Inflammatory macrophage treated with lipopolysaccharide for 4 hours (primary cell): ENCODE measurements at places on chromosomes 1 and 21.

GRCh38 chr1:115199416-115200132, 110.3 kb upstream of the TSPAN2 start:
- DNase-seq: no peak

DNA sequence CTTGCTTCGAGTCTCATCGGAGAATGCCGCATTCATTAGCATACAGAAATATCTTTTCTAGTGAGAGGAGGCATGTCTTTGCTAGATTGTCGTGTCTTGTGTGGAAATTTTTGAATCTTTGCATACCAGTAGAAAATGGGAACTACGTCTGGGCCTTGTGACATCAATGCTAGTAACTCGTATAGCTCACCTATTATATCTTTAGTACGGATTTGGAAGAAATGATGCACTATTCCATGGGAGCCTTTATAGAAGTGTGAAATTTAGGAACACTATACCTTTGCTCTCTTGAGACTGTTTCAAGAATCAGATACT, 835 bp downstream of the UHMK1 start:
- DNase-seq: peak; percentile 62

DNA sequence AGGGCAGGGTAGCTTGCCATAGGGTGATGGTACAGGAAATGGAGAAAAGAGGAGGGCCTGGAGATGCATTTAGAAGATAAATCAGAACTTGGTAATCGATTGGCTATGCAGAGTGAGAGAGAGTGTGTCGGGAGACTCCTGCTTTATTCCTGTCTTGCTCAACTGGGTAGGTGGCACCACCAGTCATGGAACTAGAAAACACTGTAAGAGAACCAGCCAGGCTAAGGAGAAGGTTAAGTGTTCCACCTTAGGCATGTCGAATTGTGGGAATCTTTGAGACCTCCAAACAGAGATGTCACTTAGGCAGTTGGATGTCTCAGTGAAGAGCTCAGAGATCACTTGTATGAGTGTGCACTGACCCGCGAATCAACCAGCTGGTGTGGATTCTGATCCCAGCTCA, 28.7 kb upstream of the RD3 start:
- DNase-seq: no peak

- no peak for DNase-seq
Measured at GRCh38 chr21:29875036-29875716, 64.6 kb downstream of the GRIK1 start.

GRCh38 chr1:203990118-203990517, 82.8 kb upstream of the SOX13 start:
- DNase-seq: no peak

DNA sequence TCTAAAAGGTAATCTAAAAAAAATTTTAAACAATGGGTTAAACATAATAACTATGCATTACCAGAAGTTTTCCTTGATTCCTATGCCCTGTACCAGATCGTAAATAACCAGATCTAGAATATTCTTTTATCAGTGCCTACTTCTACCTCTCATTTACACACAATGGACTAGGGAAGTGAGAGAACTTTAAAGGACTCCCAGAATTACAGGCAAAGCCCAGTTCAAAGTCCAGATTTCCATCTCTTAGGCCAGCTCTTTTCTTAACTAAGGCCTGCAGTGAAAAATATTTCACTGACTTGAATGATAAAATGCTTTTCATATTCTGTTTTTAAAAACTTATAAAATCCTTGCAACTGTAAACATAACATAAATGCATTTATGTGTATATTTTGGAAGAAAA, 32.6 kb downstream of the ESRRG start:
- DNase-seq: no peak

DNA sequence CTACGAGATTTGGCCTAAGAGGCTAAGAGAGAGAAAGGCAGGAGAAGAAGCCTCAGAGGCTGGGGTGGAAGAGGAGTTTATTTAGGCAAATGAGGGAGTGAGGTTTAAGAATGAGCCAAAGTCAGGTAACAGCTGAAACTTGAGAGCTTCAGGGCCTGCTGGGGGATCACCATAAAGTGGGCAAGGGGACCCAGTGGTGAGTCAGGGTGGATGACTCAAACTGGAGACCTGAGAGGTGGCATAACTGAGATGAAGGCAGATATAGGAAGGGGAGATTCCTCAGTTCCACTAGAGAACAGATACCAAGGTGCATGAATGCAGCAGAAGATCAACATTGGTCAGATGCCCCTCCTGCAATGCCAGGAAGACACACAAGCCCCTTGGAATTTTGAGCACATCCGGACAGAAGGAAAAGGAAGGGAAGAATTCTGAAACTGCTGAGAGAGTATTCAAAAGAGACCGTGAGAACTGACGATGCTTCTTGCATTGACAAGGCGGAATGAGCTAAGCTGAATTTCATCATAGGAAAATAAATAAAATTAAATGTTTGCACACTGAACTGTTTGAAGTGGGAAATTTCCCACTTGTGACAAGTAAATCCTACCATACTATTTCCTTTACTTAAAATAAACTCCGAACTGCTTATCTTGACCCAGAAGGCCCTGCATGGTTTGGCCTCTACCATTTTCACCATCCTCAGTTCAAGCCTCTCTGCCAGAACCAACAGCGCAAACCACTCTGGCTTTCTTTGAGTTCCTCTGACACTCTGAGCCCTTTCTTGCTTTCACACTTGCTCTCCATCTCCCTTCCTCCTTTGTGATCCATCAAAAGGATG, 94.1 kb downstream of the NMNAT2 start:
- DNase-seq: no peak

DNA sequence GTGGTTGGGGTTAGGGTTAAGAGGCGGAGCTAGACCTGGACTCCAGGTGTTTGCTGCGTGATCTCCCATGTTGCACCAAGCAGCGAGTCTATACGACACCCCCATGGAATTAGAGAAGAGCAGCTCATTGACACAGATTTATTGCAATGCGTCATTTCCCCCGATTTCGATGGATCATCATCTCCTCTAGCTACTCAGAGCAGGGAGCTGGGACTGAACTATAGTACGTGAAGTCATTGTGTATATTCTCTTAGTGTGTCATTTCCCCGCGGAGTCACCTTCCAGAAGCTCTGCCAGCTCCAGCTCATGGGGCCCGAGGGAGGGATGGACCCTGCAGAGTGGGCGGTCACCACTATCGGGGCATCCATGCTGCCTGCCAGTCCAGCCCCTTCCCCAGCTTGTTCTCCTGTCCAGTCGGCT, 7.5 kb upstream of the C2CD2 start:
- DNase-seq: no peak

DNA sequence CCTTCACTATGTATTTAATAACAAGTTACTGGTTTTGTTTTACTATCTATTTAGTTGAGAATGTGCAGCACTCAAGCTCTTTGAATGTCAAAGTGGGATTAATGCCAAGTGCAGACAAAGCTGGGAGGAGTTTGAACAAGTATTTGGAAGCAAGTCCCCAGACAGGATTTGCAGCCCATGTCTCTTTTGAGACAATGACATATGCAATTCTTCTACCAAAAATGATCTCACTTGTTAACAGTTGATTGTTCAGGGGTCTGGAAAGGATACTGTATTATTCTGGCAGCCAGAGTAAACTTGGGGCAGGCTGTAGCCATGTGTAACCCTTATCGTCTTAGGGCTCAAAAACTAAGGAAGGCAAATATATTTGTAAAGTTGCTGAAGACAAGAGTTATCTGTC, 15.8 kb downstream of the COLGALT2 start:
- no peak for DNase-seq

GRCh38 chr1:156114919-156115513, 505 bp downstream of the LMNA start:
- DNase-seq: peak; percentile 48
